Peyer's patch (tissue), 4 donors: ENCODE measurements at places on chromosomes 6 and 20. TPM values are rescaled to one million over a fixed set of nuclear protein-coding genes. Genes with fewer than 3 reads are reported as not detected.

GRCh38 chr6:5411414-5411813 lies 150.1 kb downstream of the FARS2 start:
- H3K4me1 ChIP-seq, result no peaks in the 10 kb centered on the region
- H3K36me3 ChIP-seq, result no peaks in the 10 kb centered on the region
- no peak overlapping the region for H3K27ac ChIP-seq
- no peaks in the 10 kb centered on the region for H3K27me3 ChIP-seq

- H3K4me3 ChIP-seq, result no peak overlapping the region
- no peaks in the 10 kb centered on the region for H3K4me1 ChIP-seq
- no peak for DNase-seq
- H3K36me3 ChIP-seq, result no peaks in the 10 kb centered on the region
- no peaks in the 10 kb centered on the region for H3K27me3 ChIP-seq
These were observed 365.8 kb upstream of the OPRM1 start for GRCh38 chr6:153673225-153673624.

DNA sequence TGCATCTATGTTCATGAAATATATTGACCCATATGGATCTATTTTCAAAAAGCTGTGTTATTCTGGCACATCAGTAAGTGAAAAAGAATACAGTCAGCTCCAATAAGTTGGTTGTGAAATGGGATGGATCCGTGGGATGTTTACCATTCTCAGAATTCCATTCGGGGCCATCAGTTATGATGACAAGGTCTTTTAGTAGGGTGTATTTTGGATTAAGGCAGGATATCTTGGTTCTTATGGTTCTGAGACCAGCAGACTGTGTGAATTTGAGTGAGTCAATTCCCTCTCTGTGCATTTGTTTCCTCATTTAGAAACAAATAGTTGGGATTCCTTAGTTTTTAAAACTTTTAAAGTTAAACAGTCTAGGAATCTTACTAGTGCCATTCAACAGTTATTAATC lies 287.4 kb downstream of the CD109 start:
- DNase-seq, result no peak
- H3K27ac ChIP-seq, result no peak overlapping the region
- no peaks in the 10 kb centered on the region for H3K36me3 ChIP-seq
- H3K4me3 ChIP-seq, result no peak overlapping the region
- no peaks in the 10 kb centered on the region for H3K4me1 ChIP-seq
- no peaks in the 10 kb centered on the region for H3K27me3 ChIP-seq

DNA sequence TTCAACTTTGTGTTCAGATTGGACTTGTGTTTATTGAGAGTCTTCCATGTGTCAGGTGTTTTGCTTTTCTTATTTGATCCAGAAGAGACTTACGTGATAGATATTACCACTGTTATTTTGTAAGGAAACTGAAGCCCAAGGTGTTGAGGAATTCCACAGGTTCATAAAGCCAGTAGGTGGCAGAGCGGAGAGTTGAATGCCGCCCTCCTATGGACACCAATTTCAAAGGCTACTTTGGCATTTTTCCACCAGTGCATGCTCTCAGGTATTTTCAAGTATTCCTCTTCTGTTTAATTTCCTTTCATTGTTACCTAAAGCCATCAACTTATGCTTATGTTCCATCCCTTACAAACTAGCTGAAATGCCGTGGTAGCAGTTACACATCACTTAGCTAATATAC lies 14.0 kb upstream of the COL10A1 start:
- no peak overlapping the region for H3K4me3 ChIP-seq
- no peak for DNase-seq
- no peaks in the 10 kb centered on the region for H3K36me3 ChIP-seq
- no peak overlapping the region for H3K27ac ChIP-seq

- no peaks in the 10 kb centered on the region for H3K4me1 ChIP-seq
- no peak for DNase-seq
- H3K36me3 ChIP-seq, result no peaks in the 10 kb centered on the region
- H3K27ac ChIP-seq, result no peak overlapping the region
- no peaks in the 10 kb centered on the region for H3K27me3 ChIP-seq
These were observed 67.1 kb upstream of the KCNQ5 start for GRCh38 chr6:72554761-72555221.

GRCh38 chr6:1296079-1296478 lies 15.8 kb upstream of the FOXQ1 start:
- DNase-seq, result no peak
- no peaks in the 10 kb centered on the region for H3K36me3 ChIP-seq
- no peak overlapping the region for H3K4me3 ChIP-seq

DNA sequence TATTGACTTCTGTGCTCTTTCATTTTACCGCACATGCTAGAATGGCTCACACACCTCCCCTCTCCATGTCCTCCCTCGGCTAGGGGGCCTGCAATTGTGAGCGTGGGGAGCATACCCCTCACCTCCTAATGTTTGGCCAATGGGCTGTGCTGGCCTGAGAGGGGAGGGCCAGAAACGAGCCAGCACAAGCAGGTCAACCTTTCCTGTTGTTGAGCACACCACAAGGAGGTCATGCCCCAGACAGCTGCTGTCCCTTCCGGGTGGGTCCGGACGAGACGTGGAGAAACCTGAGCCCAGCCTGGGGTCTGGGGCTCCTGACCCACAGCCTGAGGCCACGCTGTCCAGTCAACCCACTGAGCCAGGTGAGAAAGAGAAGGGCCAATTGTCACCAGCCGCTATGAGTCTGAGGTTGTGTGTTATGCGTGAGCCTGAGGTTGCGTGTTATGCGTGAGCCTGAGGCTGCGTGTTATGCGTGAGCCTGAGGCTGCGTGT lies 77.4 kb downstream of the TTLL2 start:
- H3K36me3 ChIP-seq, result no peaks in the 10 kb centered on the region
- no peaks in the 10 kb centered on the region for H3K27me3 ChIP-seq
- no peaks in the 10 kb centered on the region for H3K4me1 ChIP-seq
- no peak overlapping the region for H3K4me3 ChIP-seq

DNA sequence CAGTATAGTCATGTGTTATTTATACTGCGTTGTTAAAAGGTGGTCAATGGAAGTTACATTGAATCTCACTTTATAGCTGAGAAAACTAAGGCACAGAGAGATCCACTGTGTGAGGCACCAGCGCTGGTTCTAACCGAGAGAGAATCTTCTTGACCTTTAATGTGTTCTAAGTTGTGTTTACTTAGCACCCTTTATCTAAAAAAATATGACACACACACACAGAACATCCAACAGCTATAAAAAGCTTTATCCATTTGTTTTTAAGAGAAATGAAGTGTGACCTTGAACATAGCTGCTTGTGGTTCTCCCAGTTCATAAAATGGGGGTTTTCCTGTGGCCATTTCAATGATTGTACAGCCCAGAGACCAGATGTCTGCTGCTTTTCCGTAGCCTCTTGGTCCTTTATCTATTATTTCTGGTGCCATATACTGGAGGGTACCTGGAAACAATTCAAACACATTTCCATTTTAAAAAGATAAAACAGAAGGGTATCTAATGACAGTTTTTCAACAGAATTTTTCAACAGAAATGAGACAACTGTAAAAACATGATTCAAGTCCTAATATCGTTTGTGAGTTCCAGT lies 54.8 kb upstream of the MAP7 start:
- H3K27me3 ChIP-seq, result no peaks in the 10 kb centered on the region
- no peak for DNase-seq
- H3K27ac ChIP-seq, result no peak overlapping the region
- H3K36me3 ChIP-seq, result no peaks in the 10 kb centered on the region
- H3K4me3 ChIP-seq, result no peak overlapping the region
- peaks cover 23% of the 10 kb centered on the region for H3K4me1 ChIP-seq

DNA sequence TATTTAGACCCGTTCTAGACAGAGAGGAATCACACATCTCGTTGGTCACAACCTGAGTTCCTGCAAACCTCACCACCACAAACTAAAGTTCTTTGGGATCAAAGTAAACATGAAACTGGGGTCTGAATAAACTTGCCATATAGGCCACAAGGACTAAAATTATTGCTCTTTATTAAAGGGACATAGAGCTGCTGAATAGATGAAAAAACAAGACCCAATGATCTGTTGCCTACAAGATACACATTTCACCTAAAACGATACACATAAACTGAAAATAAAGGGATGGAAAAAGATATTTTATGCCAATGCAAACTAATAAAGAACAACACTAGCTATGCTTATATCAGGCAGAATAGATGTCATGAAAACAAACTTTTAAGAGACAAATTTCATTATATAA lies 623.0 kb downstream of the TBC1D32 start:
- H3K4me3 ChIP-seq, result no peak overlapping the region
- H3K27me3 ChIP-seq, result no peaks in the 10 kb centered on the region
- no peaks in the 10 kb centered on the region for H3K4me1 ChIP-seq
- no peak overlapping the region for H3K27ac ChIP-seq
- DNase-seq, result no peak

DNA sequence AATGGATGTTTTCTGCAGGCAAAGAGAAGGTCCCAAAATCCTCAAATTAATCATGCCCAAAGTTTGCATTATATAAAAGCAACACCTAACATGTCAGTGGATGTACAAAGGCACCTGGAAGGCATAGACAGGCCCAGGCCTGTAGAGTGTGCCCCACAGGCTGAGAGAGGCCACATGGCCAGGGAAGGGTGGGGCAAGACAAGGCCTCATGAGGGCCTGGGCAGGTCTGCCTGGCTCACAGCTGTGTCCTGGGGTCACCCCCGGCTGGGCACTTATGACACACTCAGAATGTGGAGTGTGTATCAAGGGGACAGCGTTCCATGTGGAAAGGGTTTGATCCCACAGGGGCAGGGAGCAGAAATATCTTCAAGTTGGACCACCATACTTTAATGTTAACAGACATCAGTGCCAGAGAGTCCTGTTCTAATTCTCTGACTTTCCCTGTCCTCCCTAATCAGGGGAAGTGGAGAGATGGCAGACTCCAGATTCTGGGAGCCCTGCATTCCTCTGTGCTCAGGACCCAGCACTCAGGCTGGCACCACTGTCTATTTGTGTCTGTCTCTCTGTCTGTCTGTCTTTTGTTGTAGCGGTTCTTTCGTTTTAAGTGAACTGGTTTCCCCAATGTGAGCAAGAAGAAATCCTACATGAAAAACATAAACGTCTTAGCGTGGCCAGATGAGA lies 178.3 kb upstream of the FOXA2 start:
- H3K27ac ChIP-seq, result no peak overlapping the region
- H3K36me3 ChIP-seq, result no peaks in the 10 kb centered on the region
- no peak for DNase-seq
- H3K27me3 ChIP-seq, result no peaks in the 10 kb centered on the region
- H3K4me1 ChIP-seq, result no peaks in the 10 kb centered on the region

DNA sequence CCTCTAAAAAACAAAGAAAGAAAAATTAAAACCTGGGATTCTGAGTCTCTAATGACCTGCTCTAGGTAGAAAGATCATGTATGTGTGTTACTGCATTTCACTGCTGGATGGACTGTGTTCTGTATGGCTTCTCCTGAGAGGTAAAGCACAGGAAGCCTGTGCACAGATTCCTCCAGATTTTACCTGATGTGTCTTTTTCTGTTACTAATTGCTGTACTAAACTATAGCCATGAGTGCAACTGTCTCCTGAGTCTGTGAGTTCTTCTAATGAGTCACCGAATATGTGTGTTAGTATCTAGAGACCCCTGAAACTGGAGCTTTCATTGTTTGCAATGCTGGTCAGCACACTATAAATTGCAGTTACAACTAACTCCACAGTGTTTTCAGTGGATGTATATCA lies 270.8 kb downstream of the CDKAL1 start:
- no peaks in the 10 kb centered on the region for H3K4me1 ChIP-seq
- no peak for DNase-seq
- no peaks in the 10 kb centered on the region for H3K27me3 ChIP-seq

DNA sequence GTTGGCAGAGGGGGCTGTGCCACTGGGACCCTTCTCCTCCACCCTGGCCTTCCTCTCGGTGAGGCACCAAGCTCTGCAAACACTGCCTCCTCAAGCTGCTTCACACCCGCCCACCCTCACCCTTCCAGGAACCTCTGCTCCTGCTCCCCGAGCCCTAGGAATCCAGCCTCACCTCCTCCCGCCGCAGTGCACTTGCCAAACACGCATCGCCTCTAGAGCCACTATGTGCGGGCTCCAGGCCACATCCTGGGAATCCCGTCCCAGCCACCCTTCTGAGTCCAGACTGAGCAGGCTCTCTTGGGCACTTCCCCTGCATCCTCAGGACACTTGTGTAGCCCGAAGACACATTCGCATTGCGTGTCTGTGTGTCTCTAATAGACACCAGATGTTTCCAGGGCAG lies 18.5 kb downstream of the PSMG4 start:
- H3K27ac ChIP-seq, result no peak overlapping the region
- peaks cover 51% of the 10 kb centered on the region for H3K36me3 ChIP-seq
- no peaks in the 10 kb centered on the region for H3K4me1 ChIP-seq

SLC22A16 gene
- not detected for total RNA-seq

PNPLA1 gene
- 1.3 TPM for total RNA-seq

ADGRF5 gene
- 9.9 TPM for total RNA-seq

C6orf47 gene
- total RNA-seq, result 46.7 TPM

CLPSL2 gene
- total RNA-seq, result not detected

TCF21 gene
- 6.4 TPM for total RNA-seq

LAMP5 gene
- not detected for total RNA-seq

ATRN gene
- total RNA-seq, result 99.5 TPM

MOCS1 gene
- total RNA-seq, result 58.4 TPM
